ENCODE measurements at places on chromosomes 2 and 18.

GRCh38 chr18:54381640-54382039 is 23.9 kb downstream of the C18orf54 start:
- no peak for DNase-seq

DNA sequence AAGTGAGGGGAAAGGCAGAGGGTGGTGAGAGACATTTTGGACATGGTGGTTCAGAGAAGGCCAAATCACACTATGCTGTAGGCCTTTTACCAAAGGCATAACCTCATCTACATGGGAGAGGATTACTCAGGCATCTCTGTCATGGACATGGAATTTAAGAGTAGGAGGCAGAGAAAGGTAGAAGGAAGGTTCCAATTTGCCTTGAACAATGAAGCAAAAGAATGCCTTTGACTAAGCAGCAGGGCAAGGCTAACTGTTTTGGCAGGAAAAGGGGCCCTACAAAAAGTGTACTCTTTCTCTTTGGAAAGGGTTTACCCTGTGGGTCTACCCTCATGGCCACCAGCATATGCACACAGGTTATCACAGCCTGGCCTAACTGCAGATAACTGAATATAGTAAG is 45.6 kb upstream of the RNU4ATAC start:
- DNase-seq, result no peak

DNA sequence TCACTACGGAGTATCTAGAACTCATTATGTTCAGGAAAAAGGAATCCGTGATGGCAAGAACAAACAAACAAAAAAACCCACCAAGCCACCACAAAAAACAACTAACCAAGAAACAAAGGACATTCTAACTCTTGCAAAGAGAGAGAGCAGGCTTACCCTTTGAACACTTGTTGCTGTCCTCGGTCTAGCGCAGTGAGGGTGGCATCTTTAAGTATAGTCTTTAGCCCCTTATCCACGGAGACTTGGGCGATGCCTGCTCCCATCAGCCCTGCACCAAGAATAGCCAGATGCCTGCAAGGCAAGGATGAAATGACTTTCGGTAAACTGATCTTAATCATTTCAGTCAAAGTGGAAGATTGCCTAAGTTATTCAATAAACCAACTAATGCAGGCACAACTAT is 31.0 kb downstream of the GAREM2 start:
- no peak for DNase-seq

GRCh38 chr2:121005453-121005852 is 269.8 kb downstream of the GLI2 start:
- DNase-seq, result no peak

DNA sequence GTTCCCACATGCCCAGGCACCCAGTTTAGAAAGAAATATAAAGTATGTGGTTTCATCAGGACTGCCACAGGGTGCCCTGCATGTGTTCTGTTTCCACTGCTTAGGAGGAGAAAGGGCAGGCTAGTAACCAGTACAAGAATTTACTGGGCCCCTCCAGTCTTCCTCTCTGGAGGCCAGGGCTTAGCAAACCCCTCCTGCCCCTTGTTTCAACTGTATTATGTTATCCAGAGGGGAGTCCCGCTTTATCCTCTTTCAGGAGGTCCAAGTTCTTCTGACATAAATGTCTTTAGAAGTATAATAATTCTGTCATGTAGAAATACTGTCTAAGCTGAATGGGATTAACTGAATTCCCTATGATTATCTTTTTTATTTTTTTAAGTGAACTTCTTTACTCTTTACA is 132.1 kb downstream of the WDSUB1 start:
- DNase-seq, result no peak

DNA sequence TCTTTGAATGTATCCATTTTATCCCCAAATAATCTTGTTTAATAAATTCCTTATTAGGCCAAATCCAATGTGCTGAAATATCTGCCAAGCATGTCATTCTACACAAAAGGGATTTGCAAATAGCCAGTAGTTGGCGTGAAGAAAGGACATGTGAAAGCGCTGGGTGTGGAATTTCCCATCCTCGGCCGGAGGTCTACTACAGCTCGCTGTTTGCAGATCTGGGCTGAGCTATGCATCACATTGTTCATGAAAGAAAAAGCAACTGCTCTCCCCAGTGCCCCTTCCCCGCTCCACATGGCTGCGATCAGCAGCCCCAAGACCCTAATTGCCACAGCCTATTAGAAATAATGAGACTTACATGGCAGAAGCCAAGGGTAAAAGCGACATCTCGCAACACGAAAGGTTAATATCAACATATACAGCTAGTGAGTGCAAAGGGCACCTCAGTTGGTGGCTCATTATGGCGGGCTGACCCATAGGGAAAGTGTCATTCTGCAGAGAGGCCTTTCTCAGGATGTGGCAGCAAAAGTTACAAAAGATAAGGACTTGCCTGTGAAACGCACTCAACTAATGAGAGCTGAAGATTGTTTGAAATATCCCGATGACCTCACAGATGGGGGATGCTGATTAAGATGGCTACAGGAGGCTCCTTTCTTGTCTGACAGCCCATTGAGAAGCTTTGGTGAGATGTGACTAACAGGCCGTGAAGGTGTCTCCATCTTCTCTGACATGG is 126.9 kb upstream of the CYP1B1 start:
- DNase-seq, result no peak

DNA sequence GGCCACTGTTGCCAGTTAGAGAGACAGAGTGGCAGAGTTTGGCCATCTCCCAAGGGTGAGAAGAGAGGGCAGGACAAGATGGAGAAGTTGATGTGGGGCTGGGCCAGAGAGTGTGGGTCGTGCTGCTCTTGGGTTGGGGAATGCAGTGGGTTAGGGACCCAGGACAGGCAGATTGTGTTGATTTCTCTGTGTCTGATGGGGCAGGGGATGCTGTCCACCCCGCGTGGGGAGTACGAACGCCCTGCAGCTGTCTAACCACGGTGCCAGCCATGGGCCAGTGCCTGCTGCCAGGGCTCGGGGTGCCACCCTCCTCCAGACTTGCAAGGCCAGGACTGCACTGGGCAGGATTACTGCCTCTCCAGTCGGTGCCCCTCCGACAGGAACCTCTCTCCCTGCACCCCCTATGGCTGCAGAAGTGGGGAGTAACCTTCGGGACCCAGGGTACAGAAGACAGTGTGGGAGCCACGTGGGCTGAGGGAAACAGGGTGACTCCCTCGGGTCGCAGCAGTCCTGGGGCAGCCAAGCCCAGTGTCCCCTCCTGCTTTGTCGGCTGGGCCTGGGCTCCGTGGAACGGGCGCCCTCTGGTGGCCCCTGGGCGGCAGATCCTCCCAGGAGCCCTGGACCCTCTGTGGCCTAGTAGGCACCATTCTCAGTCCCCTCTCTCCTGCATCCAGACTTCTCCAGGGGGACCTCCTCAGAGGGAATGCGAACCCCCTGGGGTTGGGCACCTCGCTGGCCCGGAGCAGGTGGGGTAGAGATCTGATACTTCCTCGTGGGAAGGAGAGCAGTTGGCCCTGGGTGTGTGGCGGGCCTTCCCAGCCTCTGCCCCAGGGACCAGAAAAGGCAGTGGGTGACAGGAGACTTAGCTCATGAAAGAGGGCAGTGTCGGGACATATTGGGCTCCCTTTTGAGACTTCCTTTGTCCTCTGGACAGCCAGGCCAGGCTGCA is 2.7 kb downstream of the GPC1 start:
- DNase-seq, result peak; percentile 58

DNA sequence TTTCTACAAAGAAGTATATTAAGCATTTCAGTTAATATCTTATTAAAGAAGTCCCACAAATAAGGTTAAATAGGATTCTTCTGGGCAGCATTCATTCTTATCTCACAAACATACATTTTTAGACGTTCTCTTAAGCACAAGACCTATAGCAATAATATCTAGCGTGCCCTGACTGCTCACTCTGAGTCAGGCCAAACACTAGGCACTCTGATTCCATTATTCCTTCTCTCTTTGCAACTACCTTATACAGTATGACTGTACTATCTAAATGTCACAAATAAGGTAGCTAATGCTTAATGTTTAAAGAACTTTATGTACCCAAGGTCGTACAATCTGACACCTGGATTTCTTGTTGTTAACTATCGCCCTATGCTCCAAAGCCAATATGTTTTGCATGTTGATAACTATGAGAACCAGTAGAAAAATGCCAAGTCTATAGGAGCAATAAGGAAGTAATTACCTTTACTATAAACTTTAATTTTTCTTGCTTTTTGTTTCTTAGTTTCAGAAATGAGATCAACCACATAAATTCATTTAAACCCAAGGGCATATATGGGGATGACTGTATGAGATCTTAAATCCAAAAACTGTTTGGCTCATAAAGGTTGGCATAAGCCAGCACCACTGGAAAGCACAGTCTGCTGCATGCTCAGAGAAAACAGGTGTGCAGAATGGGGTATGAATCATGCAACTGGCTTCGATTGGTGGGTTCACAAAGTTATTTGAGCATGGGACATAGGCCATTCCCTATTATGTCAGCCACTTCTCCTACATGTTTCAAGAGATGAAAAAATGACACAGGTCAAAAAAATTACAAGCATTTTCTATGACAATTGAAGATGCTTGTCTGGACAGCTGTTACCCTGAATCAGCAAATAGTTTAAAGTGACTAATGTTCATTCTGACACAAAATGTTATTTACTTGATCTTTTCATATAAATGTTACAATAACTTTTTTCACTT is 352.0 kb downstream of the IRS1 start:
- no peak for DNase-seq

- no peak for DNase-seq
Measured at GRCh38 chr2:104678181-104678580, 175.7 kb upstream of the POU3F3 start.

DNA sequence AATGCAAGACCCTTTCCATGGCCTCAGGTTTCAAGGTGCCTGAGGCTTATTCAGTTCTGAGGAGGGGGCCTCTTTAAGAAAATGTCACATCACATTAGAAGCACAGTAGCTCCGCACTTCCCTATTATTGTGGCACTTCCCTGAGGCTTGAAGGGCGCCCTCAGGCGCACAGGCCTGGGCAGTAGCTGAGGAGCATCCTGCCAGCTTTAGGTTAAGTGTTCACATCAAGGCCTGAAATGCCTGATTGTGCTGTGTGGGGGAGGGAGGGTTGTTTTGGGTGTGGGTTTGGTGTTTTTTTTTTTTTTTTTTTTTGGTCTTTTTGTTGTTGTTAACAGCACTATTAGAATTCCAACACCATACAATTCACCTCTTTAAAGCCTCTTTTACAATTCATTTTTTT is 107.9 kb downstream of the CABLES1 start:
- no peak for DNase-seq

DNA sequence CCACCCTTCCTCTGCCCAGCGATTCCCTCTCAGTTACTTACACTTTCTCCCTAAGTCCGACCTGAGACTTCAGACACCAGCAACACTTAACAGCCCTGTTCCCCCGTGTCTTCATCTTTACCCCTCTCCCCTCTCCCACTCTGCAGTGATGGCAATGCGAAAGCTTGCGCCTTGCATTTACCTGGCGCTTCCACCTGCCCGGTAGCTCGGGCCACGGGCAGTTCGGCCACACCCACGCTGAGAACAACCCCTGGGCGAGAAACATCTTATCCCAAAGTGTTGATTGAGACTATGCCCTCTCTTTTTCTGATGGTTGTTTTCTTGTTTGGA is 558 bp downstream of the DNAJC10 start:
- peak; percentile 15 for DNase-seq

DNA sequence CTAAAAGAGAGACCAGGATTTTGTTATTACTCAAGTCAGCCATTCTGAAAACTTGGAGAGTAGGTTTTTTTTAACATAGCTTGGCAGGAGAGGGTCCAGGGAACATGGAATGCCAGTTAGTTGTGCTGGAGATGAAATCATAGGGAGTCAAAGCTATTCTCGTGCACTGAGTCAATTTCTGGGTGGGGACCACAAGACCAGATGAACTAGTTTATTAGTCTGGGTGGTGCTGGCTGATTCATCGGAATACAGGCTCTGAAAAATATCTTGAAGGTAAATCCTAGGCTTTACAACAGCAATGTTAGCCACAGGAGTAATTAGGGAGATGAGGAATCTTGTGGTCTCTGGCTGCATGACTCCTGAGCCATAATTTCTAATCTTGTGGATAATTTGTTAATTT is 921.4 kb downstream of the TRIB2 start:
- peak; percentile 12 for DNase-seq

GRCh38 chr18:66761166-66761565 is 157.3 kb upstream of the CDH19 start:
- no peak for DNase-seq

DNA sequence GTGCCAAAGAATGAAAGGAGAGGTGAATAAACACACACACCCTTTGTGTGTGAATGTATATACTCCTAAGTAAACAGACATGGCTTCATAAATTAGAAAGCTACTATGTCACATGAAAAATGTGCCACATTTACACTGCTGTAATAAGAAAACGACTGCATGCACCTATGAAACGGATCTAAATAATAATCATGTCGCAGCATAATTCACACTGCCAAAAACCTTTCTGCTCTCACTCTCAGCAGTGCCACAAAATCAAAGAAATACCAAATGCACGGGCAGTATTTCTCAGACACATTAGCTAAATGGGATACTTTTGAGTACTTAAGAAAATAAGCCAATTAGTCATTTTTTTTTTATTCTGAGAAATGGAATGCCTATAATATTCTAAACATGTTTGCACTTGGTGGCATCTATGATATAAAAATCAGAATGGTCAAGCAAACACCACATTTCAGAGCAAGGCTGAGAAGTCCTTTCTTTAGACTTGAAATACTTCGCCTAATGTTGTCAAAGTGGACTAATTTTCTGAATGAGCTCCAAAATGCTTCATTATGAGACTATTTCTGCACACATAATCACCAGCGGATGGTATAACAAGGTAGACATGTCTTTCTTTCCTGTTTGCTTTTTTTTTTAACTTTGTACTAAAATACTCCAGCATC is 6.6 kb downstream of the BCL11A start:
- DNase-seq, result no peak

DNA sequence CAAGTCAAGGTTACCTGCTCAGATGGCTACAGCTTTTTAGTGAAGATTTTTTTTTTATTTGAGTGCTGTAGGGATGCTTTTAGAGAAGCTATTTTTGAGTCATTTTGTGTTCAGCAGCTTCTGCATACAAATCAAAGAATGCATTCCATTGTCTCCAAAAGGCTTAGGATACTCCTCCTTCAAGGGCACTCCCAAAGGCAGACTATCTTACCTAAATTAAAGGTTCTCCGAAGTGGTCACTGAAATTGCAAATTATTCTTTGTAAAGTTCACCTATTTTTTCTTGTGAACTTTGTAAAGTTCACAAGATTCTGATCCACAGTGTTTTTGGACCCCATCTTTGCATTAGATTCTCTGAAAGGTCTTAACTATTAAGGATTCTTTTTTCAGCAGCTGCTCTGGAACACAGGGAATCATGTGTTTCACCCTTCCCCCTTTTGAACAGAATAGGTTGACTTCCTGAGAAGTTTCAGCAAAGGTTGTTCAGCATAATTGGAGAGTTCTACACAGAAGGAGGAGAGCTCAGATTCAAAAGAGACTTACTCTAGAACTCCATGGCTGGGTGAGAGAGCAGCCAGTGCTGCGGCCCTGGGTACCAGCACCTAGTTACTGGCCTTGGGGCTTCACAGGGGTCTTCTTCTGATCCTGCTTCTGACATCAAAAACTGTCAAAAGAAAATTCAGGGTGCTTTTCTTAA is 14.5 kb downstream of the CLIP4 start:
- DNase-seq, result no peak

Measured in LoVo (cell line).